AG04449 (cell line): ENCODE measurements at places on chromosomes 1 and 21.
A peak's percentile ranks its signal among the peaks of the same experiment; 100 is the strongest.

DNA sequence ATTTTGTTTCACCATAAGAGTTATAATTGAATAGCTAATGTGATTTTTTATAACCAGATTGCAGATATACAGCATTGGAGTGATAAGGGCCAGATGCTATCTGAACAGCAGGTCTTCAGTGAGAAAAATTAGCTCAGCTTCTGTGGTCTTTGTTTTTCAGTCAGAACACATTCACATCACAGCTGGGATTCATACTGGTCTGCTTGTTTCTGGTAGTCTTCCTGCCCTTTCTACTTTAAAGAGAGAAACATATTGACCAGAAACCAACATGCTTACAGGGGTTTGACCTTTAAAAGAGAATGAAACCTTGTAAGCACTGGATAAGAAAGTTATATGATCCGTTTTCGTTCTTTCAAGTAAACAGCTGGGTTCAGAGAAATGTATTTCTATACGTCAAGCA lies 213.7 kb upstream of the TMPRSS15 start:
- DNase-seq, result no peak

DNA sequence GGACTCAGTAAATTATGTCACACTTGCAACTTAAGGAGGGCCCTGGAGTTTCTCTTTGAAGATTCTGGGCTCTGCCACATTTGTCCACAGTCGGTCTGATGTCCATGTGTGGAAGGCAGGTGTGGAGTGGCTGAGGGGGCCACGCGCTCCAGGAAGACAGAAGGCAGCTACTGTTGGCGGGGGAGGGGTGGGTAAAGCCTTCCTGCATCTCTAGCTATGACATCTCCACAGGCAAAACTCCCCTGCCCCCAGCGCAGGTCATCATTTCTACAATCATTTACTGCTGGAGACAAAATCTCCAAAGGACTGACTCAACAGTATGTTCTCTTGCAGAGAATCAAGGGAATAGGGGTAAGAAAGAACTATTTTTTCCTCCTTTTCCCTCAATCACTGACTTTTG lies 11.4 kb upstream of the TSPEAR start:
- DNase-seq, result no peak

DNA sequence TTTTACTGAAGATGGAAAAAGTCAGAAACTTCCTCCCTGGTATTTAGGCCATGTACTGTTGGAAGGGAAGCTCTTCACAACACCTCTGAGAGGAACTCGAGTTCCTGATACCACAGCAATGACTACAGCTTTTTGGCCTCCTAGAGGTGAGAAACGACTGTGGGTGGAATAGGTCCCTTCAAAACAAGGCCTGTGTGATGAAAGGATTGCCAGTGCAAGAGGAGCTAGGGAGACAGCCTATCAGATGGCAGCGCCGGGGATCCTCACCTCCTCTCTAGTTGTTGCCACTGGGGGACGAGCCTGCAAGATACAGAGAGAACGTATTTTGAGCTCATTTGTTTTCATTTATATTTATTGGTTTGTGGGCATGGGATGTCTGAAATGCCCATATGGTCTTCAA lies 187.8 kb upstream of the KCND3 start:
- no peak for DNase-seq

GRCh38 chr21:46289655-46290179 lies 3.6 kb downstream of the YBEY start:
- no peak for DNase-seq

DNA sequence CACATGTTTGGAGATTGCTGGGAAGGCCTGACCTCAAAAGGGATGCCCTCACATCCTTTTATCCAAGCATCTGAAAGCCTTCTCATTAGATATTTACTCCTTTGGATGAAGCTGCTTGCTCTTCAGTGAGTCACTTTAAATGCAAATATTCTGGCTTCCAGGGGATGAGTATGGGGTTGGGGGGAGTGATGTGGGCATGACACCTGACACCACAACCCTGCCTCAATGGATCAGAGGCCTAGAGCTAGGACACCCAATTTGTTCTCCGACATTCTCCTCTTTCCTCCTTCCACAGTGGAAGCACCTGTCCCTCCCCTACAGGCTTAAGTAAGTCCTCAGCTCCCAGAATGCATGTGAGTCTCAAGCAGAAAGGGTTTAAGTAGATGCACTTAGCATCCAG lies 238.3 kb downstream of the OMA1 start:
- no peak for DNase-seq

GRCh38 chr1:60213253-60213652 lies 139.7 kb upstream of the C1orf87 start:
- no peak for DNase-seq

DNA sequence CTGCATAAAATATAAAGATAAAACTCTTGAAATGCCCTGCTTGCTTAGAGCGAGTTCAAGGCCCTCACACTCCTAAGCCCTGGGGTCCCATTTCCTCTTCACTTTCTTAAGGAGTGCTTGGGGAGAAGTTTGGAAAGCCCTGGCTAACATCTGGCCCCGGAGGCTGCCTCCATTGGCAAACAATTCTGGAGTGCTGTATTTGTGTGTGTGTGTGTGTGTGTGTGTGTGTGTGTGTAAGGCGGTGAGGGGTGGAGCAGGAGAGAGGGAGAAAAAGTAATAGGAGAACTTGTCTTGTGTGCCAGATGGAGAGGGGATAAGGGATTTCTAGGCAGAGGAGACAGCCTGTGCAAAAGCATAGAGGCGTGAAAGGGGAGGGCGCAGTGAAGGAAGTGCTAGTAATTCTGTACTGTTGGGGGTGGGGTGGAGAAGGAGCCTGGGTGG lies 578 bp upstream of the TRIM62 start:
- no peak for DNase-seq

- no peak for DNase-seq
Observed at GRCh38 chr1:14220324-14220723, 378.2 kb upstream of the KAZN start.

DNA sequence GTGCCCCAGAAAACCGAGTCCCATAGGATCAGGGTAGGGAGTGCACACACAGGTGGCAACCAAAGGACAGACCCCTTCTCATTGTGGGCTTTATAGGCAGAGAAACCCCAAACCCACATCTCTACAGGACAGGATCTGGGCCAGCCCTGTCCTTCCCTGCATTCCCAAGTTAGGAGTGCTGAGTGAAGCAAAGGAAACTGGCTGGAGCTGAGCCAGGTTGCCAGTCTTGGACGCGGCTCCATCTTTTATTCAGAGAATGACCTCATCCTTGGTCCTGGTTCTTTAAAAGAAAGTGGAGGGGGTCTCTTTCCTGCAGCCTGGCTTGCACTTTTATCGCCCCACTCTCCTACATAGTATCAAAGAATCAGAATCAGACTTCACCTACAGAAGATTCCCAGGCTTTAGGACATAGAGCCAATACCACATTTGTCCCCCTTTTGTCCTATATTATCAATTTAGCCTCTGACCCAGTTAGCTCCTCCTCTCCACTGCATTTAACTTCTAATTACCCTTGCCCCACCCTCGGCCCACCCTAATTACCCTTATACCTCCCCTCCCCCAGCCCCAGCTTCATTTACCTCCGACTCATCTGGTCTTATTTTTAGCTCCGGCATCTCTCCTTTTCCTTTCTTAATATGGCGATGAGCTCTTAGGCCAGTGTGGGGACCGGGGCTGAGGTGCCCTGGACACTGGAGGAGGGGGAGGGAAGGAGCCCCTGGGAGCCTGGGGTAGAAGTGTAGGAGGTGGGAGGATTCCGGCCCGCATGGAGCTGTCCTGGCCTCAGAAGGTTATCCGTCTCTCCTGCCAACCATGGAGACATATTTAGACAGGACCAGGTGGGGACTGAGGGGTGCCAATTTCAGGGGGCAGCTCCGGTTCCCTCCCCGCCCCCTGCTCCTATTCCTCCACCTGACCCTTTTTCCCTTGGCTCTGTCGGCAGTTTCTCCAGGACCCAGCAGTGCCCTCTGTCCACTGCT lies at the start of gene CASQ1:
TSS of gene CASQ1 (plus strand) at position 927 of the 977 bp plus-strand sequence. CDS start 177 bp downstream, outside the sequence.
- no peak for DNase-seq

GRCh38 chr1:88891951-88892340 lies 579 bp upstream of the GTF2B start:
- no peak for DNase-seq

- DNase-seq, result no peak
Observed at GRCh38 chr21:17089091-17089491, 423.8 kb upstream of the CXADR start.

DNA sequence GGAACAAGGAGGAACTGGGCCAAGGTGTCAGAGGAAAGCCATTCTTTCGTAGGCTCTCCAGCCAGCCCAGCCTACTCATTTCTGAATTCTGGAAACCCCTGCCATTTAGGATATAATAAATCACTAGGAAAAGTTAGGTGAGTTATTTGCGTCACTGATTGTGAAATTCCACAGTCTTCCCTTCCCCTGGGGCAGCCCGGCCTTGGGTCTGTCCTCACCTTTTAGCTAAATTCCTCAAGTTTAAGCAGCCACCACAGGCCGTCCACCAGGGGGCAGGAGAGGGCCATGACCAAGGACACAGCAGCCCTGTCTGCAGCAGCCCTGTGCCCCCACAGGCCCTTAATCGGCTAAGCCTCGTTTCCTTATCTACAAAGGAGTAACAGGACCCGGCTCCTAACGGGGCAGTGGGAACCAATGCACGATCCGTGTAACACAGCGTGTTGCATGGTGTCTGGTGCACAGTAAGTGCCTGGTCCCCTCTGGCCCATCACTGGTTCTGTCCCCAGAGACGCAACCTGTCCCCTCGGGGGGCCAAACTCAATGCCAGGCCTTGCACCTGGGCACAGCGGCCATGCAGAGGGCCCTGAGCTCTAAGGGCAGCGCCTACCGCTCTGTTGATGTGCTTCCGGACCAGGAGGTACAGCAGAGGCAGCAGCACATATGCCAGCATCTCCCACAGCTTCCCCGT lies 18.1 kb downstream of the GPR157 start:
- peak; percentile 34 for DNase-seq

- no peak for DNase-seq
Observed at GRCh38 chr21:41501919-41502318, 6.0 kb downstream of the TMPRSS2 start.

- DNase-seq, result no peak
Observed at GRCh38 chr1:221778535-221779142, 36.8 kb upstream of the DUSP10 start.

- no peak for DNase-seq
Observed at GRCh38 chr1:94819238-94819944, 766 bp upstream of the SLC44A3 start.

GRCh38 chr1:183390561-183390960 lies 27.6 kb downstream of the NMNAT2 start:
- no peak for DNase-seq

DNA sequence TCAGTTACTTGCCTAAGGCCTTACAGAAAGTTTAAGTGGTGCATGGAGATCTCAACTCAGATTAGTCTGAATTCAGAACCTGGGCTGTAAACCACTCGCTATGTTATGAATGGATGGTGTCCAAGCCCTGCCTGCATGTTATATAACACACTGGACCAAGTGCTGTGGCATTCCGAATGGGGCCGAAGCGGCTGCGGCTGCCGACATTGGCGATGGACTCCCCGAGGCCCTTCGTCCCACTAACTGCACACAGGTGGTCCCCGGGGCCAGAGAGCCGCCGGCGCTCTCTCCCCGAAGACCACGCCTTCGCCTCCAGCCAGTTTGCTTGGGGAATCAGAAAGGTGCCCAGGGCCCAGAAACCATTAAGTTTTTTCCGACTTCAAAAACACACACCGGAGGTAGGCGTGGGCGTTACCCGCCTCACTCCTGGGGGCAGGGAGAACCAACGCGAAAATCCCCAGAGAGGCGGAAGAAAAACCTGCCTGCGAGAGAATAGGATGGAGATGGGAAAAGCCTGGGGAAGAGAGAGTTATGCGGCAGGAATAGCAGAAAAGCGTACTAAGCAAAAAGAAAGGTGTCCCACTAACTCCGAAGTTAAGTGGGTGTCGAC lies 579 bp upstream of the TENT5C start:
- no peak for DNase-seq

GRCh38 chr1:37486680-37487618 lies 12.6 kb downstream of the ZC3H12A start:
- DNase-seq, result no peak

DNA sequence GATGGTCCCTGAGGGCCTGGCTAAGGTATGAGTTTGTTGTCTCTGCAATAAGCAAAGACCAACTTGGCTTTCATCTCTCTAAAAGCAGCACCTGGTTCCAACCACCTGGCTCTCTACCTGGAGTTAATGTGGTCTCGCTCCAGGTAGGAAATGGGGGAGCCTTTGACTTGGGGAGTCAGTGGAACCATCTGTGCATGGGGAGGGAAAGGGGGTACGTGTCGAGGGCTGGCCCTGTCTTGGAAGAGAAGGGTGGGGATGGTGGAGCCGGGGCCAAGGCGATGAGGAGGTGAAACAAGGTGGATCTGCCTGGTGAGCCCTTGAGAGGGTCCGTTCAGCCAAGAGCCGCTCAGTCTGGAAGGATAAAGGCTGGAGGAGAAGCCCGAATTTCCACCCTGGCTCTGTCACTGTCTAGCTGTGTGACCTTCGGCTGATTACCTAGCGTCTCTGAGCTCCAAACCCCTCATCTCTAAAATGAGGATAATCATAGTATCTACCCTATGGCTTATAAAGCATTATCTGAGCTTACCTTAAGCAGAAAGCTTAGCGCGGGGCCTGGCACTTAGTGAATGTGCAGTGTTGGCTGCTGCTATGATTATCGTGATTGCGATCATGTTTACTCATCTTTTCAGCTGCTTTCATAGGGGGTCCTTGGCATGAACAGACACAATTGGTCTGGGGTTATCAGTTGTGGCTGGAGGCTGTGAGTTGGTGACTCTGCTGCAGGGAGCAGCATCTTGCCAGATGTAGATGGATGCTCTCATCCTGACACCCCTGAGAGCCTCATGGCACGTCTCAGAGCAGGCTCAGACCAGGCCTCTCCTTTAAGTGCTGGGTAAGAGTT lies 78.7 kb downstream of the ACTL8 start:
- no peak for DNase-seq

GRCh38 chr1:117466761-117467160 lies 99.5 kb downstream of the MAN1A2 start:
- no peak for DNase-seq

GRCh38 chr1:109728870-109729269 lies 12.0 kb downstream of the GSTM3 start:
- no peak for DNase-seq

- DNase-seq, result no peak
Observed at GRCh38 chr1:40404670-40405462, 31.3 kb downstream of the SMAP2 start.

DNA sequence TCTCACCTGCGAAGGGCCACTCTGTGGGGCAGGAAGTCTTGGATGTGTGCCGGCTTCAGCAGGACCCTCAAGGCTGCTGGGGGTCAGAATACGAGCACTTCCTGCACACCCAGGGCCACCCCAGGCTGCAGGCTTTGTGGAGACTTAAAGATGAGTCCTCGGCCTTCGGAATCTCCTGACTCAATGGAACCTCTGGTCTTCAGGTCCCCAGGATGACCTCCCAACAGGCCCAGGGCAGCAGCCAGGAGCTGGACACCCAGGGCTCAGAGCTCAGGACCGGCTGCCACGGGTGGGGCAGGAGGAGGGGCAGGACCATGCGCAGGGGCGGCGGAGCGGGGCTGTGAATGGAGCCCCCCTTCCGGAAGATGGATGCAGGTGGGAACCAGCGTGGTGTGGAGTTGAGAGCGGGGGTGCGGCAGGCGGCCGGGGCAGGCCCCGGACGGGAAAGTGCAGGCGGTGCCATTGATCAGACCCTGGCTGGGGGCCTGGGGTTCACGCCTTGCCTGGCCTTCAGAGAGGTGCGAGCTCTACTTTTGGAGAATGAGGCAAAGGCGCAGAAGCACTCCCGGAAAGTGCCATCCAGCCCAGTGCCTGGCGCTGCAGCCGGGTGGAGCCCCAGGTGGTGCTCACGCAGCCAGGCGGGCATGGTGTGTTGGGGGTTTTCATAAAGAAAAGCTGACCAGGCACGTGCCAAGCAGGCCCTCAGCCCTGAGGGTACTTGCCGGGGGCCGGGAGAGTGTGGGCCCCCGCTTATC lies 10.4 kb downstream of the COL18A1 start:
- no peak for DNase-seq
